ENCODE measurements at places on chromosomes 5 and 9.

GRCh38 chr5:12861886-12862654 lies 957.8 kb upstream of the CTNND2 start:
- DNase-seq = no peak

- DNase-seq = no peak
These were observed 60.4 kb upstream of the COL15A1 start for GRCh38 chr9:98883276-98883675.

- DNase-seq = peak; percentile 95
These were observed 17.8 kb upstream of the CYSTM1 start for GRCh38 chr5:140157032-140157781.

GRCh38 chr5:23332650-23333251 lies 174.7 kb upstream of the PRDM9 start:
- DNase-seq = no peak

DNA sequence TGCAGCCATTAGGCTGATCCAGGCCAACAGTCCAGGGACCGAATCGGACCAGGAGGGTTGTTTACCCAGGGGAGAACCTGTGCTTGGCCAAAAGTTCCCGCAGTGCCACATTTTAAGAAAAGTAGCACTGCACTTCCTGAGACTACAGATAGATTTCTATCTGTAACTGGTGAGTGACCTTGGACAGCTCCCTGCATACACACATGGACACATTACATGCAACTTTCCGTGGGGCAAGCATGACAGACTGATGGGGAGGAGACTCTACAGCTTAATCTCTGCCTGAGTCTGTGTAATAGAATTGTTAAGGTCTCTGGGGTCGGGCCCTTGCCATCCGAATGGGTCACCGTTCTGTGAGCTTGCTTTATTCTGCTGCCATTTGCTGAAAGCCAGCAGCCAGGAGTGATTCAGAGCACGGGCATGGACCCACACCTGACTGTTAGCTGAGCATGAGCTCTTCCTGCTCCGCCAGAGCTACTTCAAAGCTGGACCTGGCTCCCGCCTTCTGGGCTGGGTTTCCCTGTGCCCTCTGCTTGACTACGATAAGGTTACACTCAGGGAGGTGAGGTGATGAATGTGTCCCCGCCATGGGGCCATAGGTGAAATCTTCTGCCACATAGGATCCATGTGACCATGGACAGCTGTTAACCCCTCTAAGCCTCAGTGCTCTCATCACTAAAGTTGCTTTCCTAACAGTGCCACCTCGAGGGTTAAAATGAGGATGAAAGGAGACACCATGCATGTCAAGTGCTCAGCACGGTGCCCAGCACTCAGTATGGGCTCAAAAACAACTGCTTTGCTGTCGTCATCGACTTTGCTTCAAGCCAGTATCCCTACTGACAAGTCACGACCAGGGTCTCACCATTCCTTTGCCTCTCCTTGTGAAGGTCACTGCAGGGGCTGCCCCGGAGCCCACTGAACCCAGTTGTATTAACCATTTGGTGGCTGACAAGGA lies 200.0 kb downstream of the MELK start:
- DNase-seq = no peak

DNA sequence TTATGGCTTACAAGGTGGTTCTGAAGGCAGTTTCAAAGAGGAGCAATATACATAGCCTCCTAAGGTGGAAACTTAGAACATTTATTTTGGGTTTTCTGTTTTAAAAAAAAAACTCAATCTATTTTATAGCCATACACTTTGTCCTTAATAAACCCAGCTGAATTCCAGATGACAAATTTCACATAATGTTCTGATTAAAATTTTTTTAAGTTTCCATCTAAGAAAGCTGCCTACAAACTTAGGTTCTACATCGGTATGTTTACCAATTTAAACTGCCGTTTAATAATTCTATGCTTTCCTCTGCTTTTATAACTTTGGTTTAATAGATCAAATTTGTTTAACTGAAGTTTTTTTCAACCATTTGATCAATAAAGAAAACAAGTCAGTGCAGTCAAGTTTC lies 12.5 kb downstream of the NR3C1 start:
- DNase-seq = no peak

GRCh38 chr5:175162036-175162435 lies 281.9 kb downstream of the DRD1 start:
- DNase-seq = no peak

DNA sequence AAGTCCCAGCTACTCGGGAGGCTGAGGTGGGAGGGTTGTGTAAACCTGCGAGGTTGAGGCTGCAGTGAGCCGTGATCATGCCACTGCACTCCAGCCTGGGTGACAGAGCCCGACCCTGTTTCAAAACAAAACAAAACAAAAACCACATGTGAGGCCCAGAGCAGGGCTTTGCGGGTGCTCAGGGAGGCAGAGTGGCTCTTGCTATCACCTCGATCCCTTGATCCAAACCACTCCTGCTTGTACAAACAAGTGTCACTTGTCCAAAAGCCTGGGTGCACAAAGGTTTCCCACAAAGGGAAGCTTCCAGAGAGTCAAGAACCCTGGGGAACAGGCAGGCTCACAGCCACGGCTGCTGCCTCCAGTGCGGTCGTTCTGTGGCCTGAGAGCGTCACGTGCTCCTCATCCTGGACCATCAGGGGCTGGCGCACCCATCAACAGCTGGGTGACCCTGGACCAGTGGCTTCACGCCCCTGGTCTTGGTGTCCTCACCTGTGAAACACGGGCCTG lies 162.7 kb downstream of the C9orf50 start:
- DNase-seq = no peak

- DNase-seq = no peak
These were observed 198.7 kb upstream of the C9orf72 start for GRCh38 chr9:27771803-27772545.

DNA sequence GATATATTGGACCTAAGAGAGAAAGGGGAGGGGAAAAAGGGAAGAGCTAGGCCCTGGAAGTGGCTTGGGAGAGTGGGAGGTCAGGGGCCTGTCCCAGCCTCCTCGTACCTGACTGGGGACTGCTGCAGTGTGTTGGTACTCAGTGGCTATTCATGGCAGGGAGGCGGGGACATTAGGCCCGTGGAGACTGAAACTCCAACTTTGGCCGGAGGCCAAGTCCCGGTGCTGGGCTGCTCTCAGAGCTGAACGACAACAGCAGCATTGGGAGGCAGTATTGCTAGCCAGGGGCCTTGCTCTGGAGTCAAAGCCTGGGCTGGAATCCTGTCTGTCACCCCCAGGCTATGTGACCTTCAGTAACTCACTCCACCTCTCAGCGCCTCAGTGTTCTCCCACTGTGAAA lies 37.8 kb downstream of the NEURL1B start:
- DNase-seq = no peak

DNA sequence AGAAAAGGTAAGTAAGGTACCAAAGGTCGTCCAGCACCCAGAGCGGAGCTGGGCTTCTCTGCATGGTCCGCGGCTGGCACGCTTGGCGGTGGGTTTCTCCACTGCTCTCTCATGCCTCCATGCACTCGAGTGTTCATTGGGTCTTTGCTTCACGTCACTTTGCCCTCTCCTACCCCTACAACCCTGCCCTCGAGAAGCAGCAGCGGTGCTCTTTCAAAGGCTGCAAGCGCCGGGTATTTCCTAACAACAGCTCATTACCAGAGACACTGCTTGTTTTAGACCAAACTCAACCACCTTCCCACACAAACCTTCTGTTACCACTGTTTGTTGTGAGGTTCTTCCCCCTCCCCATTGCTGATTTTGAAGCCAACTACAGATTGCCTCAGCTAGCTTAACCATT lies 21.5 kb upstream of the ZBTB34 start:
- DNase-seq = no peak

DNA sequence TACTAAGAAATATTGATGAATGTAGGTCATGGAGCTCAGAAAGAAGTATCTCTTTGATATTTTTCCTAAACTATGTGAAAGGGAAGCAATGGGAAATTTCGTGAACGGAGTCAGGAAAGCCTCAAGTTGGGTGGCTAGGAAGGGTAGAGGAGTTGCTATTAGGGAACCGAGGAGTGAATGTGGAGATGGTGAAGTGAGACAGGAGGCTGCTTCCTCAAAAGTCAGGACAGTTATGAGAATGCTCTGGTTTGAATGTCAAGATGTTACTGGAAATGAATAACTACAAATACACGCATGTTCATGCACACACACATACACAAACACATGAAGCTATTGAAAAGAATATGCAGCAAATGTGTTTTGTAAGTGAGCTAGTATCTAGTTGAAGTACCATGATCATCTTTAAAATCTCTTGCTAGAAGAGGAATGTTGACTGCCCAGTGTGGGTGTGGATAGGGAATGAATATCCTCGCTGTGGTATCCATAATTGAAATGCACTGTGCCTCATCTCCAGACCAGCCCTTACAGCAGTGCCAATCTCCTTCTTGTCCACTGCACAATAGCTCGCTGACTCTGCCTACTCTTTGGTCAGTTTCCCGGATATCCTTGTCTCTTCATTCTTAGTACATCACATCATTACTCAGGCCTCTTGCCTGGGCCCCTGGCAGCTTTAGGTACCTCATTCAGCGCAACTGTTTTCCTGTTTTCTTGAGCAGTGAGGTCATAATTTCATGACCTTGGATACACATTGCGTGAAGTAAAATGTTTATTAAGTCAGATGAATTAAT lies 21.9 kb upstream of the PDCD1LG2 start:
- DNase-seq = no peak

DNA sequence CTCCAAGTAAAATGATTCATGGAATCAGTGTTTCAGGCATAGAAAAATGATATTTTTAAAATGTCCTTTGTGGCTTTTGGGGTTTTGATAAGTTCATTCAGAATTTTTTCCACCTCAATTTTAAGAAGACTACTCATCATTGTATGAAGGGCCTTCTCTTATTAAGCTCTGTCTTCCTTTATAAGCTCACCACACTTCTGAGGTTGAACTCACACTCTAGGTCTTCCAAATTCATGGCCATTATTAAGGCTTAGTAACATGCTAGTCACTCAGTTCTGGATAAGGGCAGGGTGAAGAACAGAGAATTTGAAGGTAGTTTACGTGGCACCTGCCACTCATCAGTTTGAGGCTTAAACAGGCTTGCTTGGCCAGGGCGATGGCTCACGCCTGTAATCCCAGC lies 4.2 kb downstream of the MELK start:
- DNase-seq = no peak

- no peak for DNase-seq
These were observed 37.8 kb downstream of the SCGB3A1 start for GRCh38 chr5:180553530-180553929.

DNA sequence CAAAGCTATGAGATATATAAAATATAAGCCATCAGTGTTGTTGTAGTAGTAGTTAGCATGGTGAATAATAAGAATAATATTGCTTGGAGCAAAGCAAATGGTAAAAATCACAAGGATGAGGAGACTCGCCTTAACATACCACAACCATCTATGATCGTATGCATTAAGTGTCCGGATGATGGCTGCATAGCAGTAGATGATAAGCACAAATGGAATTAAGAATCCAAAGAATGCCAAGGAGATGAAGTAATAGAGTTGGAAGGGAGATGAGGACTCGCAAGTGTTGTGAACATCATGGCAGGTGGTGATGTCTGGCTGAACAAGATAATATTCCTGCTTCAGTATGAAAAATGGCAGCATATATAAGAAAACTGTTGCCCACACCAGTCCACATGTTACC lies 5.5 kb downstream of the F2RL2 start:
- no peak for DNase-seq

DNA sequence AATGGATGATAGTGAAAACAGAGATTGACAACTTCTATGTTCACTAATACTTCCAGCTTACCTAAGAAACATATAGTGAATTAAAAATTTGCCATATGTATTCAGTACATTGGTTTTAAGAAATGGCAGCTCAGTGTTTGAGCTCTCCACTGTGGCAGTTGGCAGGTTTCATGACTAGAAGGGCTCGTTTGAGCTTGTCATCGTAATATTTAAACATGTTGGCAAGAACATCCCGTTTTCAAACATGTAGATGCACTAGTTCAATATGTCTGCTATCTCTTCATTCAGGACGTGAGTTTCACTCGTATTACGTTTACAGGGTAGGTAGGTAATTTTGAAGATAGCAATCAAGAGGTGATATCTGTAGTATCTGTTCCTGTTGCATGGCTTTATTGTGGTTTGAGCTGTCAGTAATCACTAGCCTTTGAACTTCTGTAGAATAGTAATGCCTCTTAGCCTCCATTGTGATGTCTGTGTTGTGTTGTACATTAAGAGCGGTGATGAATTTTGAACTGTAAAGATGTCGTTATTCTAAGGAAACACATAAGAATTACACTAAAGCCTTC lies 74.8 kb downstream of the NLN start:
- DNase-seq = no peak

DNA sequence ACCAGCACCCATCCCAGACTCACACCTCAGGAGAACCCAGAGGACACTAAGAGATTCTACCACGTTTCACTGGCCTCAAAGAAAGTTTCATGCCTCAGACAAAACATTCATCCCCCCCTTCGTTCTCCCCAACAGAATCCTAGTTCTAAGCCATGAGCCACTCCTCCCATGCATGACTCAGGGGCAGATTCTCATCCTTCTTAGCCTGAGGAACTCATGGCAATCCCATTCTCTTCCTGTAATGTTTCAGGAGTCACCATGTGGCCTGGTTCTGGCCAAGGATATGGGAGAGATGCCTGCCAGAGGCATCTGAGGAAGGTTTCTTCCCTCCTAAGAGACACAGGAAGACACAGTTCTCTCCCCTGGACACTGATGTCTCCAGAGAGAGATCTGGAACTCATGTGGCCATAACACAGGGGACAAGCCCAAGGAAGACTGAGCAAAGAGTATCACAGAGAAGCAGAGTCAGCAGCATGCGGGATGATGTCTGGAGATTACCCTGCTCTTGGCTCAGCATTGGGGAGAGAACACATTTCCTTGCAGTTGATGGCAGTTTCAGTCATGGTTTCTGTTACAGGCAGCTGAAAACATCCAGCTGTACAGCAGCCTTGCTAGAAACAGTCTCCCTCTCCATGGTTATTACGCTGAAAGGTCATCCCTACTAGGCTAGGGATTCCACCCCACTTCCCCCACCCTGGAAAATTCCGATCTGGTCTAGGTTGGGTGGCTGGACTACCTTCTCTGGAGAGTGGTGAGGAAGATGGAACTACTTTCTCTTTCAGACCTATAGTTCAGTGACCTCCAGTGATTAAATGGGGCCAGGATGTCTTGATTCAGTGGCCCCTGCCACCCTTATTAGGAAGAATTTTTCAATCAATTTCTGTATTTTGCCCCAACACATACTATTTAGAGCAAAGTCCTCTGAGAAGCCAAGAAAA lies 115.4 kb downstream of the ZNF608 start:
- DNase-seq = no peak

- DNase-seq = no peak
These were observed 332.7 kb downstream of the PRDM9 start for GRCh38 chr5:23840083-23840482.
